Right lung (tissue), 10 donors: ENCODE measurements at places on chromosomes 7 and 10. TPM values are rescaled to one million over a fixed set of nuclear protein-coding genes. Genes with fewer than 3 reads are reported as not detected.

- DNase-seq: no peak
Measured at GRCh38 chr10:29210266-29210868, 78.5 kb upstream of the LYZL1 start.

Gene CCZ1B
- 63.1 TPM for polyA plus RNA-seq

GRCh38 chr10:35657621-35658020, 15.5 kb upstream of the FZD8 start:
- no peak for DNase-seq

DNA sequence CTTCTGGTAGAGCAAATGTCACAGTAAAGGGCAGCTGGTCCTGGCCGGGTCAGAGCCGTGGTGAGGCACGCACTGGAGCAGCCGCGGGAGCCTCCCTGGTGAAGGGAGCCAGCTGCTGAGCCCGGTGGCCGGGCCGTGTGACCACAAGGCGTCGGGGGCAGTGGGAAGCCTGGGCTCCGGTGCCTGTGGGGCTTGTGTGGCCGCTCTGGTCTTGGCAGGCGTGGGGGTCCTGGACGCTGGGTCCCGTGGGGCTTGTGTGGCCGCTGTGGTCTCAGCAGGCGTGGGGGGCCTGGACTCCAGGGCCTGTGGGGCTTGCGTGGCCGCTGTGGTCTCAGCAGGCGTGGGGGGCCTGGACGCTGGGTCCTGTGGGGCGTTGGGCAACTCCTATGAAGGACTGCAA, 57.2 kb downstream of the NKX6-2 start:
- no peak for DNase-seq

- no peak for DNase-seq
Measured at GRCh38 chr10:2760736-2761135, 306.6 kb upstream of the PFKP start.
